ENCODE measurements at places on chromosomes 6 and 20.

DNA sequence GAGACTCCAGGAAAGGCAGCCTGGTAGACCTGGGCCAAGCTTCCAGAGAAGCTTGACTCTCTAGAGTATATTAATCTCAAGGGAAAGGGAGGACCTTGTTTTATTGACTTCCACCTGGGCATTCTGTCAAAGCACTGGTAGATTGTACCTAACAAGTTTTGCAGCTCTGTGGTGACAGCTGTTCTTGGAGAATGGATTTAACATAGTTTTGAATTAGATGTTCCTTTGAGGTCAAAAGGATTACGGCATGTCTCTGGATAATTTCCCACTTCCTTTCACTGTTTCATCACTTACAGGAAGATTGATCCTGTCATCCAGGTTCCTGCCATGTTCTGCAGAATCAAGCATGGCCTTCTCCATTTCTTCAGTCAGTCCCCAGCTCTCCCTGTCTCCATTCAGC, 246.0 kb downstream of the PHACTR1 start:
- no peak for DNase-seq

- no peak for DNase-seq
Measured at GRCh38 chr6:105163183-105163582, 16.6 kb downstream of the POPDC3 start.

DNA sequence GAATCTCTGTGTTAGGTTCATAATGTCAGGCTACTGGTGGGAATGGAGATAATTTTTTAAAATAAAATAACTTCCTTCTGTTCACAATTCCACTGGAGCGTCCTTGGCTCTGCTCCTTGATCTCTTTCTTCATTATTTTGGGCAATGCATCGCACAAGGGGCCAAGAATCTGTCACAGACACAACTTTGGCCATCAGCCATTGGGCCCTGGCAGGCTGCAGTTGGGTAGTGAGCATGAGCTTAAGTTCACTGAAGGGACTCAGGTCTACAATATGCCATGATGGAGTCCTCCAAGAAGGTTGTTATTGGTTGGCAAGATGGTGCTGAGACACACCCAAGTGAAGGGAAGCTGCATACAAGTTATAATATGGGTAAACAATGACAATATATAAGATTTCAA, 40.0 kb downstream of the CYP39A1 start:
- no peak for DNase-seq

DNA sequence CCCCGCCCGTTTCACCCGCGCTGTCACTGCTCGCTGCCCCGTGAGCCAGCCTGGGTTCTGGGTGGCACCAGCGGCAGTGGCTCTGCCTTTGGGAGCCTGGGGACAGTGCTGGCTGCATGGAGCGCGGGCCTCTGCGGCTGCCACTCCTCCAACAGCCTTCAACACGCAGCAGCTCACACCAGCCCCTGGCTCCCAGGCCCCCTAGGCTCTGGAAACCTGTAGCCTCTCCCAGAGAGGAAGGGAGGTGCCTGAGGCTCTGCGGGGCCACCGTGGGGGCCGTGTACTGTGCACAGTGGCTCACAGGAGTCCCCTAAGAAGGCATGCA, 163.9 kb upstream of the AFDN start:
- no peak for DNase-seq

GRCh38 chr20:48839154-48839917, 11.5 kb upstream of the PREX1 start:
- no peak for DNase-seq

DNA sequence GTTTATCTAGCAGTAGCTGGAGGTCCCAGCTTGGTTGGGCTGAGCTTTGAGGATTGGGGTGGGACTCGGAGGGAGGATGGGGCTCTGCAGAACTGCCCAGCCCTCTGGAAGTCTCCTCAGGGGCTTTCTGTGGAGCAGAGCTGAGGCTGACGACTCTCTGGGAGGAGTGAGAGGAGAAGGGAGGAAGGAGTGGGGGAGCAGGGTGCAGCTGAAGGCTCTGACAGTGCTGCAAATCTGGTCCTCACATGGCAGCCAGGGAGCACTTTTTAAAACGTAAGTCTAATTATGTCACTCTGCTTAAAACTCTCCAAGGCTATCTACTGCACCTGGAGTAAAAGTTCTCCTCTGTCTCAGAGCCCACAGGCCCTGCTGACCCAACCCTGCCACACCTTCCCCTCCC, 32.4 kb downstream of the GRM4 start:
- no peak for DNase-seq

DNA sequence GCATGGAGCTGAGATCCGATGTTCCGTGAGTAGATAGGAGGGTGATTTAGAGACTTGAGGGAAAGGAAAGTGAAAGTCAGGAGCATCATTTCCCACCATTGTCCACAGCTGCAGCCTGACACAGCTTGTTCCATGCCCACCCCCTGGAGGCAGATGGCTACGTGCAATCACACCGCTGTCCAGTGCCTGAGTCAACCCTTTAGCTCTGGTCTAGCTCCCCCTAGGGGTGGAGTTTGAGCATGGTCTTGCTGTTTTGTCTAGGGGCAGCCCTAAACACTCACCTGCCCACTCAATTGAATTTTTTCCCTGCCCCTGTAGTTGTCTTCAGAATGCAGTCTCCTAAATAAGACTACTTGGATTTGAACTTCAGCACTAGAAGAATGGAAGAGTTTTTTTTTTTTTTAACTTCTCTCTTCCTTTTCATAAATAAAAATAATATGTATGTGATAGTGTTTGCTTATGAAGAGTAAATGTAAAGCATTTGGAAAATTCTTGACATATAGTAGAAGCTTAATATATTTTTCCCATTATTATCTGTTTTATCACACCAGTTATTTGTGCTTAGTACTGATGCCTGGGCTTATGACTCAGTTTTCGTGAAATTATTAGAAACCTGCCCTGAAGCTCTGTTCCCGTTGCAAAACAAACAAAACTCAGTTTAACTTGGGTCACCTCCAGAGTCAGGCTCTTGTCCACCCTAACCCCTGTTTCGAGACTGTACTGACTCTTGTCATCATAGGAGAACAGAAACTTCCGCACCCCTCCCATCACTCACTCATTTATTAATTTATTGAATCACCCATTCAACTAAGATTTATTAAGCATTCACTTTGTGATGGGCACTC, 814.8 kb downstream of the MAFB start:
- peak; percentile 68 for DNase-seq

DNA sequence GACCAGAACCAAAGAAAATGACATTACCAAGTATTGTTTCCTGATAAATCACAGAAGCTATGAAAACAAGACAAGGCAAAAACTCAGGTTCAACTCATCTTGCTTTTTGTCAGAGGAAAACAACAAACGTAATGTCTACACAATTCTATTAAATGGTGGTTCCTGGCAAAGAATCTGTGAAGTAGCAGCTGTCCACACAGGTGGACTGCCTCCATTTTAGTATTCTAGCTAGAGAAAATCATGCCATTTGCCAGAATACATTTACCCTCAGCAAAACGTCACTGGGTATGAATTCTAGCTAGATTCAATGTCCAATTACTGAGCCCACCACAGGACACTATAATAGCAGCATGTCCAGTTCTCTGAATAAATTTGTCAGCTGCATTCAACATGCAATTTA, 125.4 kb downstream of the ADGRB3 start:
- no peak for DNase-seq

GRCh38 chr20:13452470-13453124, 186.1 kb downstream of the TASP1 start:
- DNase-seq: no peak

DNA sequence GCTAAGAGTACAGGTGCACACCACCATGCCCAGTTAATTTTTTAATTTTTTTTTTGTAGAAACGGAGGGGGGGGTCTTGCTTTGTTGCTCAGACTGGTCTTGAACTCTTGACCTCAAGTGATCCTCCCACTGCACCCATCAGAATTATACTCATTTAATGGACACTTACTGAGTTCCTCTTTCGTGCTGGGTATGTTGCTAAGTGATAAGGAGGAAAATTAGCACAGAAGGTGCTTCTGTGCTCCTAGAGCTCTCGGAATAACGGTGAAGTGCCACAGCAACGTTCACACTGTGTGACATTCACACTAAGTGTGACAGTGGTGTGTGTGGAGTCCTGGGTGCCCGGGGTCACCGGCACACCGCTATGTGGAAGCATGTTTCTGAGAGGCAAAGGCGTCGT, 32.1 kb upstream of the BMP6 start:
- no peak for DNase-seq

- no peak for DNase-seq
Measured at GRCh38 chr6:107354451-107354850, 104.9 kb downstream of the PDSS2 start.

DNA sequence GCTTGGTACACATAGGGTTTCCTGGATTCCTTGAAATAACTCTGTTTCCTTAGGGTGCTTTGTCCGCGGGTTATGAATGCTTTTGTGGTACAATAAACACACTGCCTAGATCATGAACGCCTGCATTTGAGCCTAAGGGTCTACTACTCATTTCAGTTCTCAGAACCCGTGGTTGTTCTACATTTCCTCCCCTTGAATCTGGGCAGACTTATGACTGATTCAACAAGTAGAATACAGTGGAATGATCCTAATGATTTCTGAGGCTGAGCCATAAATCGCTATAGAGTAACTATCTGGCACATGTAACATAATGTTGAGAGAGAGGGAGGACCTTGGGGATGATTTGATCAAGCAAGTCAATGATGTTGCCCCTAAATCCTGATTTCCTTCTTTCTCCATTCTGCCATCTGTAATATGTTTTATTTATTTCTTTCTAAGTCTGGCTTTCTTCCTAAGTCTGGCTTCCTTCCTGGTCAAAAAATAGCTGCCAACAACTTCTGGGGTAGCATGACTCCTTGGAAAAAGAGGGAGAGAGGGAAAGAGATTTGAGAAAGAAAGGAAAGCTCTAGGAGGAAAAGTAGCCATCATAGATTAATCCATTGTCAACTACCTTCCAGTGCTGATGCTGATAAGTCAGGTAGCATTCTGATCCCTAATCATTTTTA, 23.0 kb downstream of the ABRACL start:
- no peak for DNase-seq

DNA sequence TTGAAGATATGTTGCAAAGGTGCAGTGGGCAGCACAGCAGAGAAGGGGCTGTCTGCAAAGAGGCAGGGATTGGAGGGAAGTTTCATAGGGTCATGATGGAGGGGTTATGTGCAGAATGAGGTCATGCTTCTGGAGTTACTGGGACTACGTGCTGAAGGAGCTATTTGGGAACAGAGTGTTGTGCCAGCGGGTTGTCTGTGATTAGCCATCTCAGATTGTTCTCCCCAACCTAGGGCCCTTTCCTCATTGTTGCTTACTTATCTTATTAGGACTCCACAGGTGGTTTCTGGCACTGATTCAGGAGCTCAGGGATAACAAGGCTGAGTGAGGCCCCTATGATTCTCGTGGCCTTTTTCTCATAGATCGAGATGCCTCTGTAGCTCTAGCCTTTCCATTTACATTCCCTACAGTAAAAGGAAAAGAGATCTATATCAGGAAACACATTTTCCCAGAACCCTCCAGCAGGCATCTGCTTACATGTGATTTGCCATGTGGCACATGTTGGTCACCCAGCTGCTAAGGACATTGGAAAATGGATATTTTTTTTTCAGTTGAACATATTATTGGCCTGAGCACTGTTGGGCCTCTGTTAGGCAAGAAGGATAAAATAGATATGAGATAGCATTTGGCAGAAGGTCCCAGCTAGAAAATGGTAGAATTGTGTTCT, 429.6 kb upstream of the PLCB4 start:
- DNase-seq: no peak

- DNase-seq: no peak
Measured at GRCh38 chr20:10812759-10813327, 139.0 kb upstream of the JAG1 start.

All from left hindlimb (tissue), 1 donor.